Astrocyte of the hippocampus (primary cell): ENCODE measurements at places on chromosomes 7 and 10.

- no peak for DNase-seq
Measured at GRCh38 chr7:131606346-131607290, 50.2 kb upstream of the PODXL start.

DNA sequence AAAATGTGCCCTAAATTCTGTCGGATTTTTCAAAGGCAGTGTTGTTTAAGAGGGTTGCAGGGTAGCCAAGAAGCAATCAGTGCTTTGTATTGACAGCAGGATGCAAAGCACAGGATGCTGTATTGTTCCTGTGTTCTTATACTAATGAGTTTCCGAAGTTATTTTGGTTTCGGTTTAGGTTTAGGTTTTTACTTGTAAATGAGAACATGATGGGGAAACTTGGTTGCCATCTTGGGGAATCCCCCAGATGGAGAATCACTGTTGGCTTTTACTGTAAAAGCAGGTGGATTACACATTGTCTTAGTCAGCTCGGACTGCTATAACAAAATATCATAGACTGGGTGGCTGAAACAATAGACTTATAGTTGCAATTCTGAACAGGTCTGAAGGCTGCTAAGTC is 72.1 kb downstream of the INHBA start:
- no peak for DNase-seq

DNA sequence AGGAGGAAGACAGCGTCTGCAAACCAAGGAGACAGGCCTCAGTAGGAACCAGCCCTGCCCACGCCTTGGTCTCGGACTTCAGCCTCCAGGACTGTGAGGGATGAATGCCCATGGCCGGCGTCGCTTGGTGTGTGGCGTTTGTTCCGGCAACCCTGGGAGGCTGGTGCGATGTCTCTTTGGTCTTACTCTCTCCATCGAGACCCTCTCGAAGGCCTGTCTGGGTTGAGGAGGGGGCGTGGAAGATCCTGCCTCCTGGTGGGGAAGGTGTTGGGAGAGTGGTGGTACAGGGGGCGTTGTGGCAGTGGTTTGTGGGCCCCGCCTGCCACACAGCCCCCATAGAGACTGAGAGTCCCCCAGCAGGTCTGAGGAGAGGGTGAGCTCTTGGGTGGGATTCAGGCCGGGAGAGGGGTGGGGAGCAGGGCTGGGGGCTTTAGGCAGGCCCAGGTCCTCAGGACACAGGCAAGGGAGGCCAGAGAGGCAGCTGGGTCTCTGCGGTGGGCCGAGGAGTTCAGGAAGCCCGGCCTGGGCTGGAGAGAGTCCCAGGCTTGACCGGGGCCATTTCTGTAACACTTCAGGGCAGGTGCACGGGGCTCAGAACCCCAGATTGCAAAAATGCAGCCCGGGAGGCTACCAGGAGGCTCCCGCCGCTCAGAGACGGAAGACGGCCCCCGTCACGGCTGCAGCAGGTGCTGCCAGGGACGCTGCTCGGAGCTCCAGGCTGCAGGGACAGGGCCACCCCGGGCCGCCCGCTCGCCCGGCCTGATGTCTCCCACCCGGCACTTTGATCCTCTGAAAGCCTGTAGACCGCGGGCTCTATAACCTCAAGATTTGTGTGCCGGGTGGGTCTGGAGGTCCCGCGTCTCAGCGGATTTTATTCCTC is 33.8 kb upstream of the PSMG3 start:
- no peak for DNase-seq

DNA sequence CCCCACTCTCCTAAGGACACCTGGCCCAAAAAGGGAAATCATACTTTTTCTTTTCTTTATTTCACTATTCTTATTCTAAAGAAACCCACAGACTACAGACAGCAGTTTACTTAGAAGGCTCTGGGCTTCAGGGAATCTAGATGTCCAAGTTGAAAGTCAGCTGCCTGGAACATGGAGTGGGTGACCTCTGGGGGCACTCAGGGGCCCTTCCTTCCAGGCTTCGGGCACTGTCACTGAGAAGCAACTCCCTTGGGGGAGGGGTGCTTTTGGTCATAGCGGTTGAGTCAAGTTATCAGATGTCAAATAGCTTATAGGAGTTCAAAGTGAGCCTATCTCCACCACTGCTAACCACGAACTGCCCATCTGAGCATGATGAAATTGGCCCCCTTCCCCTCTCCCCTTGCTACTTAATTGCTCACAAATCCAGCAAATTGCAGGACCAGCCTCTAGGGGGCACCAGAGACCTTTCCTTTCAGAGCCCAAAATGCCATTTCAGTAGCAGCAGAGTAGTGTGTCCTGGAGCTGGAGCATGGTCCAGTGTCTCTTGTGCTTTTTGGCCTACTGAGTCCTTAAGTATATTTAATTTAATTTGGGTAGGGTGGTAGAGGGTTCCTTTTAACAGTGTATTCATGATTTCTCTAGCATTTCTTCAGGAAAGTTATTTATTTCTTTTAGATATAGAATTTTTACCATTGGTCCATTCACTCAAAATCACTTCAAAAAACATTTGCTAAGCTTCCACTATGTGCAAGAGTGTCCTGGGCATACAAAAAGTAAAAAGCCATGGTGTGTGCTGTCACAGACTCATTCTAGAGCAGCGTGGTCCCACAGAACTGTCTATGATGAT is 463.8 kb downstream of the KCNMA1 start:
- DNase-seq, result peak; percentile 93

DNA sequence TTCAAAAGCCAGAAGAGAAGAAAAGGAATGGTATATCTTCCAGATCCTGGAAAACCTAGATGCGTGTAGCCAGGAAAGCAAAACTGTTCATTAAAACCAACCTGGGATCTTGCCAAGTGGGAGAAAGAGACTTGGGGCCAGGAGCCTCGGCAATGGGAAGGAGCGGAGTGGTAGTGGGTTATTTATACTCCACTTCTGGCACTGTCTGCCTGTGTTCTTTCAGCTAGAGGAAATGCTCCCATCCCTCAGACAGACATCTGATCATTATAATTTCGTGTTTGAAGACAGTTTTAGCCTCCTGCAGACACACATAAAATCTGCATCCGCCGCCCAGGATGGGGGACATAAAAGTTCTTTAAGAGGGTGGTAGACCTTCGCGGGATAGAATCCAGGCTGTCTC is 421.6 kb downstream of the RPS24 start:
- DNase-seq, result no peak

DNA sequence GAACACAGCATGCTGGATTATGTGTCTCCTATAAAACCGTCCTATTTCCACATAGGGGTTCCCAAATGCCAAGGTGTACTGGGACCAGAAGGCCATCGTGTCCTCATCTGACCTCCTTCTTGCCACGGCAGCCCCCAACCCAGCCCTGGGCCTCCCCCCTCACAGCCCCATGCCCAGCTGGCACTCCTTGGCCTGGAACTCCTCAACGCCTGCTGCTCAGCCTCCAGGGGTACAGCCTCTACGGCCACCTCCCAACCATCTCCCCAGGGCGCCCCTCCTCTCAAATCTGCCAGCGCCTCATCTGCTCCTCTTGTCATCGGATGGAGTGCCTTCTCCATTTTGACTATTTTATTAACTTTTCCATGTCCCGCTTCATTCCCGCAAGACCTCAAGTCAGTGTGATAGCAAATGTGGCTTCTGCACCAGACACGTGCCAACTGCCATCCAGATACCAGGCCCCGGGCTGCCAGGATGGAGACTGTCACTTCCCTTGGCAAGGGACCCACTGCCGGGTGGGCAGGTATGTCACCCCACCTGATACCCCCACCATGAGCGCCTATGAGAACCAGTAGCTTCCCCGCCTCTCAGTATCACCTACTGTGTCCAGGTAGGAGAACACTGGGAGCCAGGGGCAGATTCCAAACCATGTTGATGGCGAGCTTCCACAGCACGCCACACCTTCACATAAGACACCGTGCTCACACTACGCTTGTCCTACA is 106.7 kb downstream of the EBF3 start:
- DNase-seq, result no peak

GRCh38 chr7:152907042-152907761 is 147.7 kb downstream of the ACTR3B start:
- DNase-seq, result no peak

DNA sequence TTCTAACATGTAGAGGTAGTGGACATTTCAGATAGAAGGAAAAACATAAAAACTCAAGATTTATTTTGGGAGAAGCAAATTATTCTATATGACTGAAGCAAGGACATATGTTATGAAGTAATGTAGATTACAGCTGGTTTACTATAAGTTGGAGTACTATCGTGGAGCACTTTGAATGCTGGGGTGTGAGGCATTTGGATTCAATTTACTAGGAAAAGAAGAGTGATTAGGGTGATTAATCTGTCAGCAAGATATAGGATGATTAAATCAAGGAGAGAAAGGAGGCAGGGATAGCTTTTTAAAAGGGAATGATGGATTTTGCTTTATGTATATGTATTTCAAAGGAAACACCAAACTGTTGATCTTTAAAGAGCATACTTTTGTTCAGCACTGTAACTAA is 318.4 kb upstream of the KAT6B start:
- no peak for DNase-seq

DNA sequence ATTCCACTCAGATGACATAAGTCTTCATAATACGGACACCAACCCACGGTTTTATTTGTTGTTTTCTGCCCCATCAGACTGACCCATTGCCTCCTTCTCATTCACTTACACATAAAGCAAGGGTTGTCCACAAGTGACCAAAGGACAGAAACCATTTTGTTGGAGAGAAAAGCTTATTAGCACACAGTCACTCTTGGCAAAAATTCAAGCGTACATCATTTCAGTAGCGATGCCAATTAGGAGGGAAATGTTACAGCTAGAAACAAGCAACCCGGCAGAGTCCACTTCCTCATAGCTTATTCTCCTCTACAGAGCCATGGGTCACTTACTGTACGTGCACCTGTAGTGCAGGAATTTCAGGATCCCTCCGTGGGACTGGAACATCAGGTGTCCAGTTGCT is 23.0 kb downstream of the ABLIM1 start:
- DNase-seq, result peak; percentile 50

DNA sequence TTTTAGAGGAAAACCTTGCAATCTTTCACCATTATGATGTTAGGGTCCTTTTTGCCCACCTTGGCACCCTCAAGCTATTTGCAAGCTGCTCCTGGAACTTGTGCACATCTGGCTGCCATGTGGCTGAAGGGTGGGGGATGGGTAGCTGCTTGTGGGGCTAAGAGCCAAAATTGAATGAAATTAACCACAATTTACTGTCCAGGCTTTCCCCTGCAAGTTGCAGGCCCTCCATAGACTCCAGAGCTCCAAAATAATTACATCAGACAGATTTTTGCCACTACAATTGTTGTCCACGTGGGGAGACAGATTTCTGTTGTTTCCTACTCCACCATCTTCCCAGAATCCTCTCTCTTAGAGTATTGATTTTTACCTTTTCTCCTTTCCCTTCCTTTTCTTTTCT is 19.1 kb downstream of the PI4K2A start:
- DNase-seq, result no peak

DNA sequence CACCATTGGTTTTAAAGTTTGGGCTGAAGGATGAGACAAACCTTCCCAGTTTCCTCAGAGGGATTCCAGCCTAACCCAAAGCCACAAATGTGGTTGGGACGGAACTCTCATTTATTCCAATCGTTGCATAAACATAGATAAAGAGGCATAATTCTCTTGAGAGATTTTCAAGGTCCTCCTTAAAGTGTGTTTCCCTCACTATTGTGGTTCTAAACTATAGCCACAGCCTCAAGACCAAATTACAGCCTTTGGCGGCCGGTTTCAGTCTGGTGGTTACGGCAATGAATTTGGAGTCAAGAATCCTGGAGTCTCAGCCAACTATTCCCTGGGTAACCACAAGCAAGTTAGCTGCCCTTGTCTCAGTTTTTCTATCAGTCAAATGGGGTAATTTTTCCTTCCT is 42.6 kb downstream of the SEM1 start:
- DNase-seq, result peak; percentile 89

DNA sequence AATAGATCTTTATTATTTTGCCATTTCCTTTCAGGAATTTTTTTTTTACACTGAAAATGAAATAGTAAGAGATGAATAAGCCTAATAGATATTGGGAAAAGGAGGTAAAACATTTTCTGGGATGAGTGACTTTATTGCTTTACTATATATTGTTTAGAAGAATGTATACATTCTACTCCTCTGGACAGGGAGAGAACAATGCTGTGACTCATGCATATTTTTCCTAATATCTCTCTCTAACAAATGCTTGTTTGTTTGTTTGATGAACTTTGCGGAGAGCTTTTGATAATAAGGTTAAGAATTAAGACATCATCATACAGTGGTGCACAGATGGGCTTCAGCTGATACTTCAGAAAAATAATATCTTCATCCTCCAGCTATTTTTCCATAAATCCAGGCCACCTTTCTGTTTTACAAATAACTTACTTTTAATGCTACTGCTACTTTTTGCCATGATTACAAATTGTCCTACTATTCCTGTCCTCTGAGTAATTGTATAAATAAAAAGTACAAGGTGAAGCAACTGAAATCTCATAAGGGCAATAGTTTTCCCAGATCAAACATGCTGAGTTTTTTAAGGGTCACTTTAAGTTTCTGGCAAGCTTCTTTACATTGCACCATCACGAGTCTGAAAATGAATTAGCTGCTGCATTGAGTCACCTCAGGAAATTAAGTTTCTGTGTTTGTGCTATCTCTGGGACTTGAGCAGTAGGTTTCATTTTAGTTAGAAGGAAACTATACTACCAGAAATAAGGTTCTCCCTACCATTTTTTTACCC is 207.3 kb upstream of the POT1 start:
- peak; percentile 26 for DNase-seq

DNA sequence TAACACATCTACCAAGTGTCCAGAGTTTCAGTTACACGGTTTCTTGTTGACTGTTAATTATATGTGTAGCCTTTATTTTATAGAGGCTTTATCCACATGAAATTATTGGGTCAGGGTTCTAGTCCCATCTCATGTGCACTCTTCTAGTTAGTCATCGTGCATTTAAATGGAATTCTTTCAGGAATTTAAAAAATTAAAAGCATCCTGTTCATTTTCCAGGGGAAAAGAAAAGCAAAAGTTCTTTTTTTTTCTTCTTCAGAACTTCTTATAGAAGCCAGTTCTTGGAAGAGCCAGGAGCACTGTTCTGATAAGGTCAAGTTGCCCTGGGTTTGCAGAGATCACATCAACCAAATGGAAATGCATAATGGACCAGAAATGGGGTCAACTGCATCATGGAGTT is 324.7 kb downstream of the INHBA start:
- DNase-seq, result no peak

DNA sequence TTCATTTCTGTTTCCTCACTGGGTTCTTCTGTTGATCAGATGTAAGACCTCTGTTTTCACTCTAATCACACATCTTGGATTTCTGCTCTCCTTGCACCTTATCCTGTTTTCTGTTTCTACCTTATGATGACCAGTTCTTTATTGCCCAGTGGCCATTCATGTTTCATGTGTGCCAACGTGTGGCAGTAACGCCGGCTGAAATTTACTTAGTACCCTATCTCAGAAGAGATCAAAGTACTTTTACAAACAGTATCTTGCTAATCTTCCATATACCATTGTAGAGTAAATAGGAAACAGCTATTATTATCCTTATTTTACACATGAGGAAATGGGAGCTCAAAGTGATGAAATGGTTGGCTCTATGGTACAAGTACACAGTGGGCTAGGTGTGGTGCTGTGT is 74.0 kb downstream of the GATA3 start:
- no peak for DNase-seq

- DNase-seq, result no peak
Measured at GRCh38 chr7:141235656-141236055, 161.8 kb downstream of the TMEM178B start.
